ENCODE measurements at places on chromosomes 6 and 20. TPM values are rescaled to one million over a fixed set of nuclear protein-coding genes. Genes with fewer than 3 reads are reported as not detected.

The ZNF391 gene
- total RNA-seq, result 1.9 TPM

The ROS1 gene
- not detected for total RNA-seq

The NRN1 gene
- not detected for total RNA-seq

The FKBP1C gene
- 0.27 TPM for total RNA-seq

The HLA-DQA1 gene
- total RNA-seq, result 1.6 TPM

The FILIP1 gene
- total RNA-seq, result under 0.01 TPM

The EGFL8 gene
- total RNA-seq, result 5.1 TPM
